Suppressor macrophage treated with lipopolysaccharide for 1 hour (primary cell): ENCODE measurements at places on chromosomes 7 and 10.

- no peak for DNase-seq
Observed at GRCh38 chr7:45938626-45939302, 17.7 kb upstream of the IGFBP3 start.

DNA sequence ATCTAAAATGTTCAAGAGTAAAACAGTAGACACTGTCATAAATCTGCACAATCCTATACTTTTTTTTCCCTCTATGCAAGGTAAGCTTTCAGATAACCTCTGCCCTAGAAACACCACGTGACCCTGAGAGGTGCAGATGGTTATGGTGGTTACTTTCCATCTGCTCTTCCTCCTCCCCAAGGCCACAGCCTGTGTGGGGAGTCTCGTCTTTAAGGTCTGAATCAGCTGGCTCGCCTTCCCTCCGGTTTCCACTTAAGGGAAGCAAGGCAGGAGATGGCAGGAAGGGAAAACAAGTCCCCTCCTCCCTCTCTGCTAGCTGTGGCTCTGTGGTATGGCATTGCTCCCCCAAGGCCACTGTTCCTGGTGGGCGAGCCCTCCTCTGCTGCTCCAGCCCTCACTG is 181.8 kb downstream of the GLI3 start:
- no peak for DNase-seq

- peak; percentile 66 for DNase-seq
Observed at GRCh38 chr7:151168003-151168786, 701 bp upstream of the GBX1 start.

GRCh38 chr7:84535580-84536270 is 341.1 kb upstream of the SEMA3A start:
- DNase-seq: no peak

DNA sequence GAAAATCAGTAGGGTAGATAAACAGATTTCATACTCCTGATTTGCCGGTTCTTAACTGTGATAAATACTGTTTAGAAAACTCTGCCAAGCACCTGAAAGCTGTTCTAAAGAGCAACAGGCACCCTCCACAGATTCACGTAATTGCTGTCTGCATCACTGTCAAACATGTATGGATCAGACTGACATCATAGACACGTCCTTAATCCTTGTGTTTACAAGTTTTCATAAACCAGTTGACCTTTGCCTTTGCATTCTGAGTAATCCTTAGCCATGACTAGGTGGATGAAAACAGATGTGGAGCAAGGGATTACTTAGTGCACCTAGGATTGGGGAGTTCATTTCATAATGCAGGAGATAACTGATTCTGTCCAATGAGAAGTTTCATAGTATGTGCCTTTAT is 41.6 kb downstream of the SLC39A12 start:
- DNase-seq: no peak

DNA sequence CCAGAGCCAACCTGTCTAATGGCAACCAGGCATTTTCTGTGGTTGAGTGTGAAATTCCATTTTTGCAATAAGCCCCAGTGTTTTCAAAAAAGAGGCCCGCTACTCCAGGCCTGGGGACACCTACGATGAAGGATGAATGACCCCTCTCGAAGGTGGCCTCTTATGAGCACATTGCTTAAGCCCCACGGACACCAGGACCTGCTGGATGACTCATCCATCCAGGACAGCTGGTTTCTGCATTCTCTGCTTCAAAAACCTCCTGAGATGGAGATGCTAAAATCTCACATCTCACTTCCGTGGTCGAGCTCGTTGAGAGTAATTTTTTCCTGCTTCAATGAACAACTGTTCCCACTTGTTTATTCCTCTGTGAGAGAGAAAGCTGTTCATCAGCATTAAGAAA is 150.2 kb upstream of the FZD8 start:
- no peak for DNase-seq

DNA sequence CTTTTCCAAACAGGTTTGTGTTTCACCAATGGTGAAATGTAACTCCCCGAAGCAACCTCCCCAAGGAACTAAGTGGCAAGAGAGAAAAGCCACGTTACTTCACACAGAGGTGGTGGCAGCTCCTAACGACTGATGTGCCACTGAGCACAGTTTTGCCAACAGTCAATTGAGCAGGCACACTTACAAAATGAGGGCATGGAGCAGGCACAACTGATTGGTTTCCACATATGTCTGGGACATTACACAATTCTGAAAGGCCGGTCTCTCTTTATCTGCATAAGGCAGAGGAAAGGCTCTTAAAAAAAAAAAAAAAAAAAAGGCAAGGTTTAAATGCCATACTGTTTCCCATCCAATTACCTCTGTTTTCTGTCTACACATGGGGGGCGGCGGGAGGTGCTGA is 86.7 kb downstream of the GFRA1 start:
- DNase-seq: no peak

DNA sequence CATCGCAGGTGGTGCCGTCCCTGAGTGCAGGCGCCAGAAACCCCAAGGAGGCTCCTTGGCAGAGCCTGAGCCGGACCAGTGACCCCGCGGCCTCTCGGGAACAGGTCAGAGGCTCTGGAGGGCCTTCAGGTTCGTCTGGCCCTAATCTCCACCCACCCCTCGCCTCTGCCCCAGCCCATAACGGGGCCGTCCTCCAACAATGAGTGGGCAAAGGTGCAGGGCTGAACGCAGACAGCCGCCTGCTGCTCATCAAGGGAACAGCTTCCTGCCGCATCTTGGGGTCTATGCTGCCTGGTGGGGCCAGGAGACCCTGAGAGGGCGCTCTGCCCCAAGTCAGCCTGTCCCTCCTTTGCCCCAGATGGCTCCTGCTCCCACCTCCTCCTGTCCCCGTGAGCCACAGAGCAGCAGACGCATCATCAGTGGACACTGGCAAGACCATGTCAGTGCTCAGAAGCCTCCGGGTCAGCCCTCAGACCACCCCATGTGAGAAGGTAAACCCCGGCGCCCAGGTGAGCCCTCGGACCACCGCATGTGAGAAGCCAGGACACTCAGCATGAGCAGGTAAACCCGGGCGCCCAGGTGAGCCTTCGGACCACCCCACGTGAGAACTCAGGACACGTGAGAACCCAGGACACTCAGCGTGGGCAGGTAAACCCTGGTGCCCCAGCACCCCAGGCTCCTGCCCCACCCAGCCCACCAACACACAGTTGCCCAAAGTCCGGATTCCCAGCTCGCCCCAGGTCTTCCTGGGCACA is 142.0 kb downstream of the PTPRN2 start:
- DNase-seq: no peak

DNA sequence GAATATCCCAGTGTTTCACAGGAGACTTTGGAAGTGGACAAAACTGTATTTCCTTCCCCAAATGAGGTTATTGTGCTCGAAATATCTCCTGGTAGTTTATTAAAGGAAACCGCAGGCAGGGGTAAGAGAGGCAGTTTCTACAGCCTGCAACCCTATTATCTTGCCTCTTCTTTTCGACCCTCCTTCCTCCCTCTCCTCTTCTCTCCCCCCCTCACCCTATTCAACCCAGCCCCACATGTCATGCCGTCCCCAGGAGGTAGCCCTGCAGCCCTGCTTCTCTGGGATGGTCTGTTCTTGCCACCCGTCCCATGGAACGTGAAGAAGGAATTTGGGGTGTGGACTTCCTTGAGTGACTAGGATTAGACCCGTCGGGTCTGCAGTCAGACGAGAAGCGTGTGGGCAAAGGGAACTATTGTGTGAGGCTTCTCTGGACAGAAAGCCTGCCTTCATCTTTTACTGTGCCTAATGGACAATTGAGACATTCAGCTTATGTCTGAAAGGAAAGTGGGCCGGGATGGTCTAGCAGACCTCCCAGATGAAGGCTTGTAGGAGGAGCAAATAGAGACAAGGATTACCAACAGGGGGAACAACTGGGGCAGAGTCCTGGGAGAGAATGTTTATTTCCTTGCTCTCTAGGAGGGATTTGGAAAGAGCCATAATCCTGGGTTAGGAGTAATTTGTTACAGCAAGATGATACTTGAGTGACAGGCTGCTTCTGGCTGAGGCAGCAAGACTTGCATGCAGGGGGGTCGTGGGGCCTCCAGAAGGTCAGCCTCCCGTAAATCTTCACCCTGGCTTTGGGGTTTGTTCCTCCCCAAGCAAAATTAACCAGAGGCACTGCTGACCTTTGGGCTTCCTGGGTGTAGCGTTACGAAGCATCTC is 77.8 kb downstream of the TCF7L2 start:
- DNase-seq: no peak

DNA sequence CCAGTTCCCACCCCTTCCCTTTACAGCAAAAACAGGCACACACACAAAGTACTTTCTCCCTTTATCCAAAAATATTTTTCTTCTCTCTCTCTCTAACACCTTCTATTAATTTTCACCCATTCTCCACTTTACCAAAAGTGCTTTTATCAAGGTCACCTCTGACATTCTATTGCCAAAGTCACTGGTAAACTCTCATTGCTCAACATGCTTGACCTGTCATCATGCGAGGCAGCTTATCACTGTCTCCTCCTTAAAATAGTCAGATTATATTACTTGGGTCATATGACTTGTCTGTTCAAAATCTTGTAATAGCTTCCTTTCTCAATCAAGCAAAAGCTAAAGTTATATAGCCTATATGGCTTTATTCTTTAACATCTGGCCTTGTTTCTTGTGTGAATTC is 28.6 kb downstream of the MACC1 start:
- no peak for DNase-seq

DNA sequence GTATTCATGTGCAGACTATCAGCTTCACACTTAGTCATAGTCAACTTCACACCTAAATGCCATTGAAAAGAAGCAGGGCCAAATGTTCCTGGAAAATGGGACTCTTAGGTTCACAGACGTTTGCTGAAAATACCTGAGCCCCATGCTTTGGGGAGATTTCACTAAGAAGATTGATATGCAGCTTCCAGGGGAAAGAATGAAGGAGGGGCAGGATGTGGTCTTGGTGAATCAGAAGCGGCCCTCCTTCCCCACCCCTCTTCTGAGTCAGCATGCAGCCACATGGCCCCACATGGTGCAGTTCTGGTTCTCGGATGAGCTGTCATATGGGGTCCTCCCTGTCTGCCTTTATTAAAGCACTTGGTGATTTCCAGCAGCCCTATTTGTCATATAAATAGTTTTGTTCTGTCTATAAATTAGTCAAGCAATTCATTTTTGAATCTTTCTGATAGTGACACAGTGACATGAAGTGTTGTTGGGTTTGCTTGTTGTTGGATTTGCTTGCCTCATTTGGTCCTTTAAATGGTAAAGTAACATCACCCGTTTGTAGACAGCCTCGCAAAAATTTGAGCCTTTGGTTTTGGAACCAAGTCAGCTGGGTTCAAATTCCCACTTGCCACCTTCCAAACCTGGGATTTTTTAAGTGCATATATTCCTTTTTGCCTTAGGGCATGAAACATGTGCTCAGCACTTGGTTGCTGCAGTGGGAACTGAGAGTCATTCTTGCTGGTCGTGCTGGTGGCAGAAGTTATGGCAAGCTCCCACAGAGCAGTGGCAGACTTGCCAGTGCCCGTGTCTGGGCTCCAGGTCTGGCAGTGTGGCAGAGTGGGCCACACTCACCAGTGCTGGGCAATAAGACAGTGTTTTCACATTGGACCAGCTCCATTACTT is 68.1 kb upstream of the CDK6 start:
- peak; percentile 82 for DNase-seq

- no peak for DNase-seq
Observed at GRCh38 chr10:95655571-95656290, 780 bp downstream of the ALDH18A1 start.

DNA sequence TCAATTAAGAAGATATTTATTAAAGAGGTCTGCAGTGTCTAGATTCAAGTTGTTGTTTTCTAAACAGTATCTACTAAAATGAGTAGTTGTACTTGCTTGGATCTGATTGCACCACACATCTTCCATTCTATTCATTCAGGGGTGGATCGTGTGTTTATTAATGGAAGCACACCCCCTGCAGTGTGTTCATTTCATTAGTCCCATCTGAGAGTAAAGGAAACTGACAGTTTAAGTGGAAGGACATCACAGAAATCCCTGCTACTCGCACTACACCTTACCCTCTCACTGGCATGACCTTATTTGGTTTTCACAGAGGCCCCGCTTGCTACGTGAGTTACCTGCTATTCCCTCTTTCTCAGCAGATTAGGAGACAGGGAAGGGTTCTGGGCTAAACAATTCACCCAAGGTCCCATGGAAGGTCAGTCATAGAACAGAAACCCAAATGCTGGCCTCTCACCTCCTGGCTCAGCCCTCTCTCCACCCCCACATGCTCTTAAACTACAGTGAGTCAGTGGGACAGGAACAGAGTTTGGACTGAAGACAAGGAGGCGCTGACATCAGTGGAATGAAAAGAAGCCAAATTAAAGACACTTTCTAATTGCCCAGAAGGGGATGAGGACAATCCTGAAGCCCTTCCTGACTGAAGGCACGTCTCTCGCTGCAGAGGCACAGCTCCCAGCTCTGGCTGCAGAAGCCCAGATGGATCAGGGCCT is 369.2 kb upstream of the NRP1 start:
- peak; percentile 61 for DNase-seq

DNA sequence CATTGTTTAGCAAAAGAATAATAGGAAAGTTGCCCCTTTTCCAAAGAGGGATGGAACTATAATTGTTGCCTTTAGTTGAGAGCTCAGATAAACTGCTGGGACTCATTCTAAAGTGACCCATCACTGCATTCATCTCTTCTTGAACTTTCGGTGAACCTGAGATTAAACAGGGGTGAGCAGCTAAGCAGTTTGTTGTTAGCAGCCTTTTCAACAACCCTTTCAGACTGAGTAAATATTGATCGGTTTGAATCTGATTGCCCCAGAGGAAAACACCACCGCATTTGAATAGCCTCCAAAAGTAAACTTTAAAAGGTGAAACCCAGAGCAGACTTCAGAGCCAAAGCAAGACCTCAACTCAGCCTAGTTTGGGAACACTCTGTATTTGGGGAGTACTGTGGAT is 4.7 kb downstream of the HOXA1 start:
- no peak for DNase-seq

GRCh38 chr7:136056651-136057231 is 79.6 kb upstream of the MTPN start:
- no peak for DNase-seq

GRCh38 chr10:119341459-119342301 is 134.3 kb downstream of the GRK5 start:
- peak; percentile 17 for DNase-seq

DNA sequence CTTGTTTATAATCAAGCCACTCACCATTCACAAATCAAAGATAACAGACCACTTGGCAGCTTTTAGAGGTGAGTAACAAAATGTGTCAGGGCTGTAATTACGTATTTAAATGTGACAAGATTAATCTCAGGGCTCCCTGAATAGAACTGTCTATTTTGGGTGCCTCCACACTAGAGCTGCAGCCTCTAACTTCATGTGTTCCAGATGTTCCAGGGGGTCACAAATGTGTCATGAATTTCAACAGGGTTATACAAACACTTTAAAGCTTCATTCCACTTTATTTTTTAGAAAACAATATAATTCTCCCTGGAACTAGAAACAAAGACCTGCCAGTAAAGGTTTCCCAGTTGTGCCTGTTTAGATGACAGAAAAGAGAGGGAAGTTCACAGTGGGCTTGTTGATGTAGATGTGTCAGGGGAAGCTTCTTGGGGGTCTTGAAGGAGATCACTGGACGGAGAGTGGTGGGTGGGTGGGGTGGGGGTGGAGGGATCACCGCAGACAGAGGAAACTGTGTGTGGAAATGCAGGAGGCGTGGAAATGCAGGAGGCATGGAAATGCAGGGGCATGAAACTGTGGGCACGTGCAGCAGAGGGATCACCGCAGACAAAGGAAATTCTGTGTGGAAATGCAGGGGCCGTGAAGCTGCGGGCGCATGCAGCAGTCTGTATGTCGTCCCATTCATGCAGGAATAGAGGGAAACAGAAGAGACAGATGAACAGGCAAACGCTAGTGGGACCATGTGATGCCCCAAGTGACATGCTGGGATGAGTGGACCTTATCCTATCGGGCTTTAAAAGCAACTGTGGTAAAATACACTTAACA is 42.0 kb upstream of the TRIL start:
- no peak for DNase-seq
